ENCODE measurements at places on chromosomes 6 and 20.

DNA sequence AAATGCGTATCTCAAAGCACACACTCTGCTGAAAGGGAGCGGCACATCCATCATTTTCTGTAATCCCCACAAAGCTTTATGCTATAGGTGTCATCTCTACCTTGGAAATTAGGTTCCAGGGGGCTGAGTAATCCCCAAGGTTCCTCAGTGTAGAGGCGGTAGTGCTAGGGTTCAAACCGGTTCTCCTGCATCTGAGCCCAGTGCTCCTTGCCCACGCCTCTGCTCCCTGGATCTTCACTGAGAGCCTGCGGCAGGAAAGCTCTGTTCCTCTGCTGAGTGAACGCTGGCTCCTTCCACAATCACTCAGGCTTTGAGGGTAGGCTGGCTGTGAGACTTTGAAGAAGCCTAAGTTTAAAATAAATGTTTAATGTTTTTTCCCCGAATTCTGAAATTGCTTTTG lies 24.9 kb downstream of the SLC22A23 start:
- DNase-seq = no peak

GRCh38 chr6:73630401-73630800 lies 23.4 kb downstream of the SLC17A5 start:
- DNase-seq = no peak

DNA sequence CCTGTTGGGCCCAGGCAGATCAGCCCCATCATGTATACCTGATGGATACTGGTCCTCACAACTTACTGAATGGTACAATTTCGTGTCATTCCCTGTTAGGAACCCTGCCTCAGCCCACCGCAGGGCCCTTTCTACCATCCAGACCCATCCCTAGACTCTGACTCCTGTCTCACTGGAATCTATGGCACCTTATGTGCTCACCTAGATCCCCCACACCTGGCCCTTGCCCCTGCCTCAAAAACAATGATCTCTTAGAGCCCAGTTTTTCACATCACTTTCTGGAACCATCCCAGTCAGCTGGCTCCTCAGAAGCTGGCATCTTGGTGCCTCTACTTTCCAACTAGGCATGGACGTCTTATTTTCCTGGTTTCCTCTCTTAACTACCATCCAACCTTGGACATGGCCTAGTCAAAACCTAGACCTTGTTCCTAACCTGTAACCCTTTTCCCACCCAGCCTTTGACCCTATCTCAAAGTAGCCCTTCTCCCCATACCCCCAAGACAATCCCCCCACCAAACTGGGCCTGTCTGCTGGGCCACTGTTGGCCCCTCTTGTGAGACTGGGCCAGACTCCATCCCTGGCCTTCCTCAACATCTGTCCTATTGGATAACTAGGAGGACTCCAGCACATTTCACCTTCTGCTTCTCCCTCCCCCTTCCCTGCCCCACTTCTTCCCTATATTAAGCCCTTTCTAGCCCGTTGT lies 981 bp downstream of the HM13 start:
- DNase-seq = no peak

GRCh38 chr20:46232539-46232938 lies 75.8 kb downstream of the CDH22 start:
- DNase-seq = no peak

- DNase-seq = no peak
Observed at GRCh38 chr6:53692172-53692571, 26.6 kb upstream of the KLHL31 start.

DNA sequence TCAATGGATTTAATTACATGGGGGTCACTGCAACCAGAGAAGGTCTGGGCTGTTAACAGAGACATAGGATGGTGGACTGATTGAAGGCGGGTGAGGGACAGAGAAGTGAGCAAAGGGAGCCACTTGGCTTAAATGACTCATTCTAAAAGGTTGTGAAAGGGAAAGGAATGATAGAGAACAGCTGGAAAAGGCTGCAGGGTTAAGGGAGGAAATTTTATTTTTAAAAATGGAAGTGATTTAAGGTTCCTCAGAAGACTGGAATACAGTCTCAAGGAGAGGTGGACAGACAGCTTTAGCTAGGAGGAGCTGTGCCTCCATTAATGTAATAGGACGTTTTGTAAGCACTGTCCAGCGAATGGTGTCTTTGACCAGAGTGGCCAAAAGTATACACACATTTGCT lies 46.7 kb downstream of the RGS17 start:
- no peak for DNase-seq

GRCh38 chr6:122422003-122422402 lies 22.6 kb downstream of the HSF2 start:
- no peak for DNase-seq

DNA sequence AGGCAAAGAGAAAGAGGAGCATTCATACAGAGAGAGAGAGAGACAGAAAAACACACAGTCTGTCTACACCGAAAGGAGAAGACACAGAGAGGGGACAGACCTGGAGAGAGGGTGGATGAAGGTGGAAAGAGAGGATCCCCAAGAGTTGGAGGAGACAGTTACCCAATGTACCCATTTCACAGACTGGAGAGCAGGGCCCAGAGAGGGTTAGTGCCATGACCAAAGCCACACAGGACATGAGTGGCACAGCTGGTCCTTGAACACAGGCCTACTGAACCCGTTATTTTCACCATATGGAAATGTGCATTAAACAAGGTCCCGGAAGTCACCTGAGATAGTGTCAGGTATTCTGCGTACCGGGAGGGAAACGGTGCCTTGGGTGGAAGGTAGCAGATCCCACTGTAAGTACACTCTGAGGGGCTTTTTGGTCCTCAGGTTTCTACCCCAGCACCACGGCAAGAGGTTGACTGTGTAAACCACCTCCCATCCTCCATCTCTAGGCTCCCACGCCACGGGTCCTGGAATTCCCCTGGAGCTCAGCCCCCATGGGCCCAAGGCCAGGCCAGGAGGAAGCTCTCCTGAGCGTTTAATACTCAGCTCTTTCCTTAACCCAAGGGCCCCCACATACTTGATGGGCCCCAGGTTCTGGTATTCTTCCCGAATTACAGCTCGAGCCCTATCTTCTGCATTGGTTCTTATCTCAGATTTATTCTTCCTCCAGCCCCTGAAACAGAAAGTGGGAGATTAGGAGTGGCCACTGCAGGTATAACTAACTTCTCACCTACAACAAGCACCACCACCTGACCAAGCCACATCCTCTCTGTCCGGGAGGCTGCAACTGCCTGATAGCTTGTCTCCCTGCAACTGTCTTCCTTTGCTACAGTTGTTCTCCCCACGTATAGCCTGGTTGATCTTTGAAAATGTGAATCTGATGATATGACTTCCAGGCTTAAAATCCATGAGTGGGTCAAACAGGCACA lies 38.4 kb upstream of the OCSTAMP start:
- no peak for DNase-seq

DNA sequence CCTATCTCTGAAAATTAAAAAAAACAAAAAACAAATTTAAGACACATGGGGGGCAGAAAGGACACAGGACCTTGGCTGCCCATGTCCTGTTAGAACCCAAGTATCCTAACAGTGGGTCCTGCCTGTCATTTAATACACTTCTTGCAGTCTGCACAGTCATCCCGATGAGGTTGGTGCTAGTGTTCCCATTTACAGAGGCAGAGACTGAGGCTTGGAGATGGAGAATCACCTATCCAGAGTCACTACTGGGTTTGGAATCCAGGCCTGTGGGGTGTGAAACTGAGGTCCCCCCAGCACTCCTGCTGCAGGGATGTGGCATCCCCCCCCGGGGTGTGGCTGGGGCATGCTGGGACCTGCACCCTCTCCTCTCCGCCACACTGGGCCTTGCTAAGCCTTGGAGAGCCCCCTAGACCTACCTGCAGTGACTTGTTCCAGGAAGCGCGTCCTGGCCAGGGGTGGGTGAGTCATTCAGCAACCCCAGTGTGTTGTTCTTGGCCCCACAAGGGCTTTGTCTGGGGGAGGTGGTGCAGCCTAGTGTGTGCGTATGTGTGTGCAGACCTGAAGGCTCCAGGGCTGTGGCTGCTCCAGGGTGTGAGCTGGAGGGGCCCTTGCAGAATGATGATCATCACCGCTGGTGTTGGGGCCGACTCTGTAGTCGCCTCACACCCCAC lies 49.7 kb downstream of the BCAS4 start:
- peak; percentile 19 for DNase-seq

GRCh38 chr20:25504366-25505135 lies 80.8 kb downstream of the NINL start:
- no peak for DNase-seq

DNA sequence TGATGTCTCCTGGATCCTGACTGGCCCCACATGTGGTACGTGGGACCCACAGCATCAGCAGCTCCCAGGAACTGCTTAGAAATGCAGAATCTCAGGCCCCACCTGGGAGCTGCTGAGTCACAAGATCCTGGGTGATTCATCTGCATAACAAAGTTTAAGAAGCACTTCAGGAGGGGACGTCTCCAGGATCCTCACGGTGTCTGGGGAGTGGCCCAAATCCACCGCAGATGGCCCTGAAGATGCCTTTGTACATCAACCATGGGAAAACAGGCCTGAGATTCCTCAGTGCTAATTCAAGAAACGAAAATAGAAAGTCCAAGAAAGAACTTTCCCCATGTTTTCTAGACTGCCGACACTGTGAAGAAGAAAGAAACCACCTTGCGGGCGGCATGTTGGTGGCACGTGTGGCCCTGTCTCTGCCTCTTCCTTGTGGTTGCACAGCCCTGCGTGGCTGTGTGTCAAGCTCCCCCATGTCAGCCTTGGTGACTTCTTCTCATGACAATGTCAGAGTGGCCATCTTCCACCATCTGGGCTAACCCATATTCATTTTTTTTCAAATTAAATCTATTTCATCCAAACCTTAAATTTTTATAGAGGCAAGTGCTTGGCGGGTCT lies 26.1 kb downstream of the RRBP1 start:
- DNase-seq = no peak

DNA sequence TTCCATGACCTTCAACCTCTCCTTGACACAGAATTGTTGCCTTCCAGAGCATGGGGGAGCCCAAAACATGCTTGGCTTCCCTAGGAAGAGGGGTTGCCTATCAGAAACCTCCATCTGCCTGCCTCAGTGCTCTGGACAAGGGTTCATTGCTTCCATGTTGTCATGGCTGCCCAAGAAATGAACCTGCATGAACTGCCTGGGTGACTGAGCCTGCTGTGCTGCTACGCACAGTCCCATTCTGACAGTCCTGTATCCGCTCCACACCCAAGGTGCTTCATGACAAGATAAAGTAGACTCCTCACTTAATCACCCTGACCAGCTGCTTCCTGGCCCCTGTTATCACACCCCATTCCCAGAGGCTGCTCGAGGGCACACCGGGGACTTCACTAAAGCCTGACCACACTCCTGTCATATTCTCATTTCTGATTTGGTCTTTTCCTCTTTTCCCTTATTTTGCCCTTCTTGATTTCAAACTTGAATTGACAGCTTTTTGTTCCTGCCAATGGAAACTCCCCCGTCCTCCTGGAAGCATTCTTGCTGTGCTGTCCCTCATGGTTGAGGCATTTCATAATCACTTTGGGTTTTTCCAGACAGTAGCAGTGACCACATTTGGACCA lies 31.9 kb downstream of the GMPR start:
- DNase-seq = no peak

GRCh38 chr20:2365091-2365490 lies 15.6 kb upstream of the TGM6 start:
- DNase-seq = no peak

DNA sequence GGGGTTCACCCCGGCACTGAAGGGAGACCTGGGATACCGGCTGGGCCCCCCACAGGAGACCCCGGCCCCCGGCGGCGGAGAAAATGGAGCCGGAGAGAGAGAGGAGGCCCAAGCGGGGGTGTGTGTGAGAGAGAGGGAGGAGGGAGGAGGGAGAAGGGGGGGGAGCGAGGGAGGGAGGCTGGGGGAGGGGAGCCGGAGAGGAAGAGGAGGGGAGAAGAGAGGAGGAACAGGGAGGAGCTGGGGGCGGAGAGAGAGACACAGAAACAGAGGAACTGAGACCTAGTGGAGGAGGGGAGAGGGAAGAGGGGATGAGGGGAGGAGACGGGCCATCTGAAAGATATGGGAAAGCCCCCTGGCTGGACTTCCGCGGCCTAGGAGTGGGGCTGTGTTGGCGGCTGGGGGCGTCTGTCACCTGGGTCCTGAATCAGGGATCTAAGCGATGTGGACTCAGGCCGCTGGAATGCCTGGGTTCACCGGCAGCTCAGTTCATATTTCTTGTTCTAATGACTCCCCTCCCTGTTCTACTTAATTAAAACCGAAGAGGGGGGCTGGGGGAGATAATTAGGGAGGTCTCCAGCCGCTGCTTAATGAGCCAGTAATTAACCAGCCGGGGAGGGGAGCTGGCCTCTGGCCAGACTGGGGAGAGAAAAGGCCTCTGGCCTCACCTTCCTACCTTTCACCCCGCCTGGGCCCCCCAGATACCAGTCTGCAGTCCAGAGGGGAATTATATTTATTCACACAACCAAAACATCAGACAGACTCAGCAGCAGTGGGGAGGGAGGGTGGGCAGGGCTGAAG lies at the start of gene PBX2:
PBX2 (minus strand) TSS at position 149 of the 798 bp plus-strand sequence. CDS start 287 bp downstream, outside the sequence.
- DNase-seq = peak; percentile 82

GRCh38 chr20:24779131-24779530 lies 169.9 kb upstream of the CST7 start:
- no peak for DNase-seq
